ENCODE measurements at places on chromosomes 1 and 21.

GRCh38 chr1:43664369-43664768, 14.4 kb downstream of the KDM4A start:
- DNase-seq: no peak

GRCh38 chr1:109787845-109788601, 24.3 kb upstream of the EPS8L3 start:
- DNase-seq: no peak

DNA sequence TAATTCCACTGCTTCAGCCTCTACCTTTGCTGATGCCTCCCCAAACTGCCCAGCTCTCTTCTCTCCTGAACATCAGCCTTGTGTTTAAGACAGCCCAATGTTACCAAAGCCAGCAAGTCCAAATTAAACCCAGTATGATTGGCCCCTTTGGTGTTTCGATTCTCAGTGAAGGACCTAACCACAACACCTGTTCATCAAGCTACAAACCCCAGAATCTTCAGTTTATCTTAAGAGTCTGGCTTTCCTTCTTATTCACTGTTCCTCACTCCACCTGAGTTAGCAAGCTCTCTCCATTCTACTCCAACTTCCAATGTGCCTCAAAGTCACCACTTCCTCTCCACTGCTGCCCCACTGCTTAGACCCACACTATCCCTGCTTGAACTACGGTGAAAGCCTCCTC, 25.5 kb upstream of the ITPKB start:
- no peak for DNase-seq

GRCh38 chr1:216388558-216388957, 34.7 kb downstream of the USH2A start:
- DNase-seq: no peak

GRCh38 chr1:245031041-245031440, 123.7 kb upstream of the KIF26B start:
- no peak for DNase-seq

DNA sequence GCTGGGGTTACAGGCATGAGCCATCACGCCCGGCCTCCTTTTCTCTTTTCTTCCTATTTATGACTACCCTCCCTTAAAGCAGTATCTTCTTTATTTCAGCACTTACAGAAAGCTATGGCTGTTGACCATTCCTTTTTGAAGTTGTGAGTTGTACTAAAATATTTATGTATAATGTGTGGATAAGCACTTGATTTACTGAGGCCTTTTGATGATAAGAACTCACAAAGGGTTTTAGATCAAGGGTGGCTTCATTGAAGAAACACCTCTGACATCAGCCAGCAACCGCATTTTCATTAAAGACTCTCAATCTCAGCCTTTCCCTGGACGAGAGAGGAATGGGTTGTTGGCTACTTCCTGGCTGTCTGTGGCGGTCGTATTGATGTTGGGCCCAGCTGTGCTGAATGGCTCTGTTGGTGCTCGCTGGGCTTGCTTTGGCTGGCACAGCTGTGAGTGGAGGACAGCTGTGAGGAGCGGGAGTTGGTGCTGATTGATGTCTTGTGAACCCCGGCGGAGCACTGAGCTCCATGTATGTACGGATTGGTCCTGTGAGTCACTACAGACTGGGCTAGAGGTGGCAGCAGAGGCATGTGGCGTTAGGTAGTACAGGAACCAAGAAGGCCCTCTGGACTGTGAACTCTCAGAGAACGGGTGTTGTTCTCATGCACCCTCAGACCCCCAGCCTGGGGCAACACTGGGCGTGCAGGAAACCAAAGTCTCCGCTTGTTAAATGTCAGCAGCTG, 208.8 kb downstream of the KIF26B start:
- DNase-seq: no peak

DNA sequence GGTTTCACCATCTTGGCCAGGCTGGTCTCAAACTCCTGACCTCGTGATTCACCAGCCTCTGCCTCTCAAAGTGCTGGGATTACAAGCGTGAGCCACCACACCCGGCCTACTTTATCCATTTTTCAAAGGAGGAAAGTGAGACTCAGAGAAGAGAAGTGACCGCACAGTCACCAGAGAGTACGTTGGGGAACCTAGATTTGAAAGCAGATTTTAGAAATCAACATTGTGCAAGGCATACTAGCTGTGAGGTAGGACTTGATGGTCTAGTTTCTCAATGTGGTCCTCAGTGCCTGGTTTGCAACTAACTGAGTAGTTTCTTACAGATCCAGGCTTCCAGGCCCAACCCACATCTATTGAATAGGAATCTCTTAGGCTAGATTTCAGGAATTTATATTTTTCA, 1.7 kb upstream of the PRCC start:
- DNase-seq: no peak

DNA sequence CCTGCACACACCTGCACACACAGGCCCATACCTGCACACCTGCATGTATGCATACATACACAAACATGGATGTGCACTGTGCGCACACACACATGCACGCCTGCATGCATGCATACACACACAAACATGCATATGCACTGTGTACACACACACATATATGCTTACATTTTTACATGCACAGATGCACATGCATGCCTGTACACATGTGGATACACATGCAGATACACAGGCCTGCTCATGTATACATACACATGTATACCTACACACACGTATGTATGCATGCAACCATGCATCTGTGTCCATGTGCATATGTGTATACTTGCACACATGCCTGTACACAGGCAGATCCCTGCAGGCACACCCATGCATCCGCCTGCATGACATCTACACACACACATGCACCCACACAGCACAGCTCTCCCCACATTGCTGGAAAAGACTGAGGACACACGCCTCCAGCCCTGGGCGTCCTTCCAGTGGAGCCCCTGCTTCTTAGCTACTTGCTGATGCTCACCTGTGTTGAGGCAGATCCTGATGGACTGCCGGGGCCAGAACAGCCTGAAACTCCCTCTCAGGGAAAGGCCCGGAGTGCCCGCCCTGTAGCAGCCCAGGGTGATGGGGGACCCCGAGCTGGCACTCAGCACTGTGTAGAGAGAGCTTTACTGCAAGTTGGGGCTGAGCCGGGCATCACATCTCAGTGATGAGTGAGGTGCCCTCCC, 28.6 kb downstream of the KRTAP10-1 start:
- no peak for DNase-seq

DNA sequence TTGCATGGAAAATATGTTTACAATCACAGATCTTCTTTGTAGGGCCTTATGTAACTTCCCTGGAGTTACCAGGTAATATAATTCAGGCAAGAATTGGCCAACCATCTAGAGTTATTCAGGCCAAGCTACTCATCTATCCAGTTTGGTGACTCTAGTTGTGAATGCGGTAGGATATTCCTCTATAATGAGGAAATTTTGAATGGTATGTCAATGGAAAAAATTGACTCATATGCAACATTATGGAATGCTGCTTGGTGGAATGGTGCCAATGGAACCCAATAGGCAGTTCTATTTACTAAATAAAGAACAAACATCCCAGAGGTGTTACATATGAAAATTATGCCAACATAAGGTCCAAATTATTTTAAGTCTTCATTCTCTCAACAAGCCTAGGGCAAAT, 5.6 kb upstream of the TNFSF18 start:
- DNase-seq: no peak

DNA sequence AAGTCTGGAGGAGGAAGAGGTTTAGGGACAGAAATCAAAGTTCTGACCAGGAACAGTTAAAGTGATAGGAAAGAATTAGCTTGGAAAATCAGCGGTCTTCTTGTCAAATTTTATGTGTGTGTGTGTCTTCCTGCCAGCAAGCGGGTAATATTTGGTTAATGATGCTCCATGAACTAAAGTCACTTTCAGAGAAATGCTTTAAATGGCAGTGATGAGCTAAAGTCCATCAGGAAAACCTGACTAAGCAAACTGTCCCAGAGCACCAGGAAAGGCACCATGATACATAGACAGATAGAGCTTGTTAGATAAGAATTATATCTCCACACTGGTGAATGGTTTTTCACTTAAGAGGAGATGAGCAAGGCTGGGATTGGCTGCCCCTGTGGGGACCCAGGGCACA, 10.0 kb upstream of the CDC14A start:
- no peak for DNase-seq

GRCh38 chr1:94398356-94398755, 19.8 kb upstream of the ABCD3 start:
- no peak for DNase-seq

- DNase-seq: no peak
Observed at GRCh38 chr1:202811296-202812175, 782 bp downstream of the PCAT6 start.

GRCh38 chr1:160758521-160758920, 19.5 kb downstream of the SLAMF7 start:
- DNase-seq: no peak

- no peak for DNase-seq
Observed at GRCh38 chr1:13878451-13878850, 178.5 kb downstream of the PRDM2 start.

DNA sequence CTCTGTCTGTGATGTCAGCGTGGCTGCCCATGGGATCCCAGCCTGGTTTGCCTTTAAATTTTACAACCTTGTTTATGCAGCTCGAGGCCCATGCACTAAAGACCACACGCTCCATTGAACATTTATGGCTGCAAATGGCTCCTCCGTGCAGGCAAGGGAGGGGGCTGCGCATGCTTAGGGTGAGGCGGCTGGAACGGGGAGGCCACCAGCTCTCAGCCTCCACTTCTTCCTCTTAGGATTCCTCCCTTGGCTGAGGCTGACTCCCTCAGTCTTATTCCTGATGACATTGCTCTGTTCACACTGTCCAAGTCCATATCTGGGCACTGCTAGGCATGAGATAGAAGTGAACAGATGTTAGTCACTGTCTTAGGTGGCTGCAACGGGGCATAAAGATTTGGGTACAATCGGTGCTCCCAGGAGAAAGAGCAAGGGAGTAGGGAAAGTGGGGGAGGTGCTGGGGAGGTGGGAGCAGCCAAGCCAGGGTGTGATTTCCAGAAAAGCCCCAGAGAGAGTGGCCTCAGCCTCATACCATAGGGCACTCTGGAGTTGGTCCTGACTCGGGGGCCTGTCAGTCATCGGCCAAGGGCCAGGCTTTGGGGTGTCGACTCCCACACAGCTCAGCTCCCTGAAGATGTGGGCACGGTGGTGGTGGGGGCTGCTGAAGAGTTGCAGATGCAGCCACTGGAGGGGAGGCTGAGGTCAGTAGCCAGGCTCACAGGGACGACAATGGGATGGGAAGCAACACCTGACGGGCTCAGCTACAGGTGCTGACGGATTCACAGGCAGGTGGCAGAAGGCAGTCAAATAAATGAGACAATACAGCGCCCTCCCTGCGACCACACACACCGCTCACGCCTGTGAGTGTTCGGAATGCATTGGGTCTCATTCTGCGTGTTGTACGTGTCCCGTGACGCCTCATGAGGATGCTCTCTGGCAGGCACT, 37.3 kb upstream of the ACTL8 start:
- no peak for DNase-seq

DNA sequence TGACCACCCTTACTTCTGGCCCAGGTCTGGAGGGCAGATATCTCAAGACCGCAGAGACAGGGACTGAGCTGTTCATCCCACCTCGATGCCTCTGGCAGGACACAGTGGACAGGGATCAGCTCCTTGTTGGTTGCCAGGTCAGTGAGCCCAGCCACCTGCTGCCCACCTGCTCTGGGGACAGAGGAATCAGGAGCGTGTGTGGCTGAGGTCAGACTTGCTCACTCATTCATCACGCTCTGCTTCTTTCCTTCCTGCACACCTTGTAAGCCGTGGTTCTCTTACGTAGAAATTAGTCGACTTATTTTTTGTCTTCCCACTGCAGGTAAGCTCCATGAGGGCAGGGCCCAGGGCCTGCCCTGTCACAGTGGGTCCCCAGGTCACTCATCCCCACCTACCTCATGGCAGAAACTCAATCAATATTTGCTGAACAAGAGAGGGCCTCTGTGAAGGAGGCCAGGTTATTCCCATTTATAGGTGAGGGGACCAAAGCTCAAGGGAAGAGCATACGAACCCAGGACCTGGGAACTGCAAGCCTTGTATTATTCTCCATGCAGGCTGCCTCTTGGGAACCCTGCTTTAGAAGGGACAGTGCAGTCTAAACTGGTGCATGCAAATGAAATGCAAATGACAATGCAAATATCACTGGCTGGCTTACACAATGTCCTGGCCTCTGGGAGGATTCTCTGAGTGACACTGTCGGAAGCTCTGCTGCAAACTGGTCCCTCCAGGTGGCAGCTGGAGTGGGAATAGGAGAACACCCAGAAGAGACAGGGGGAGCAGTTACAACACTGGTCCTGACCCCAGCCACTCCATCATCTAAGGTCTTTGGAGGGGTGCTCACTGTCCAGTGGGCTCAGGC, 58.4 kb upstream of the PAX7 start:
- no peak for DNase-seq

DNA sequence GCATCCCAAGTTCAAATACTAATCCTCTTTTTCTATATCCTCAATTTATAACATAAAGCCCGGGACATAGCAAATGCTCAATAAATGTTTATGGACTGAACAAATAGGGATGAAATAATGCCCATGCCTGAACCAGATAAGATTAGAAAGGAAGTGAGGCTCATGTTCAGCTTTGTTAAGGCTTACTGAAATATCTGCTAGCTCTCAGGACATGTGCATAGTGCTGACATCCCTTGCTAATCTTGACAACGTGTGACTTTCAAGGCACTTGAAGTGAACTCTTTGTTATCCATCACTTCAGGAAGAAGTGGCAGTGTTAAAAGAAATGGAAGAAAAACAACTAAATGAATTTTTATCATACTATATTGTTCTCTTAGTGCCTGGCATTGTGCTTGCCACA, 260.3 kb upstream of the SGIP1 start:
- no peak for DNase-seq

DNA sequence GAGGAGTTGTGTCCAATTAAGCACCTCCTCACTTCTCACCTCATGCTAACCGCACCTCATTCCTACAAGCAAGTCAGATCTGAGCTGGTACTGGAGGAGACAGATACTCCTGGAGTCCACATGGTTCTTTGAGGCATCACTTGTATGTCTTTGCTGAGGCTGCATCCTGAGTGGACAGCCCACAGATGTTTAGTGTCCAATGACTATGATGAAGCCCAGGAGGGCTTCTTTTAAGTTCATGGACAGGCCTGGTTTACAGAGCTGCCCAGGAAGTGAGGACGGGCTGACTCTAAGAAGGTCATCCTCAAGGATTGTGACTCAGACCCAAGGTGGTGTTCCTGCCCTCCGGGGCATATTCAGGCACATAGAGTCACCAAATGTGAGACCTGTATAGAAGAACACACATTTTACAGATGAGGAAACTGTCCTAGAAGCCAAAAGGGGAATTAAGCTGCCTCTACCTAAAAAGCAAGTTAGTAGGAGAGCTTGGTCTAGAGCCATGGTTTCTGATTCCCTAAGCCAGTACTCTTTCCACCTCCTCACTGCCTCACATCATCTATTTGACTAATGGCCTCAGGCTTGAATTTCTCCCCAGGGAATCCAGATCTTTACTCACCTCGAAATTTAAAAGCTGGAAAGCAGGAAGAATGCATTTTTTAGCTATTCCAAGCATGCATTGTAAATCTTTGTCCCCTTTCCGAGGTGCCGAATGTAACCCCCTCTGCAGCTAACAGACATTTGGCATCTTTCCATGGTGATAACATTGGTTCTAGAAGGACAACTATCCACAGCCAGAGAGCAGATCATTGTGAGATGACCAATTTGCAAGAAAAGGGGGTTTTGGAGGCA, 228.1 kb downstream of the OMA1 start:
- no peak for DNase-seq

GRCh38 chr1:228903434-228904071, 168.3 kb downstream of the RHOU start:
- no peak for DNase-seq

Measured in CD4-positive, alpha-beta T cell treated with Interleukin-6 at 100 ng/mL for 8 hours (primary cell).